Ovary (tissue), 10 donors: ENCODE measurements at places on chromosomes 16 and 17. TPM values are rescaled to one million over a fixed set of nuclear protein-coding genes. Genes with fewer than 3 reads are reported as not detected.

GRCh38 chr17:79446399-79447009 lies 164.3 kb downstream of the RBFOX3 start:
- no peaks in the 10 kb centered on the region for H3K27me3 ChIP-seq
- H3K4me1 ChIP-seq, result no peaks in the 10 kb centered on the region
- DNase-seq, result no peak
- H3K4me3 ChIP-seq, result no peak overlapping the region

ANKRD40CL gene
- not detected for total RNA-seq

- no peaks in the 10 kb centered on the region for H3K27me3 ChIP-seq
- DNase-seq, result no peak
- no peak overlapping the region for H3K27ac ChIP-seq
- H3K4me3 ChIP-seq, result no peak overlapping the region
- H3K36me3 ChIP-seq, result no peaks in the 10 kb centered on the region
- no peaks in the 10 kb centered on the region for H3K4me1 ChIP-seq
Observed at GRCh38 chr16:83355570-83356218, 452.1 kb upstream of the HSBP1 start.

DNA sequence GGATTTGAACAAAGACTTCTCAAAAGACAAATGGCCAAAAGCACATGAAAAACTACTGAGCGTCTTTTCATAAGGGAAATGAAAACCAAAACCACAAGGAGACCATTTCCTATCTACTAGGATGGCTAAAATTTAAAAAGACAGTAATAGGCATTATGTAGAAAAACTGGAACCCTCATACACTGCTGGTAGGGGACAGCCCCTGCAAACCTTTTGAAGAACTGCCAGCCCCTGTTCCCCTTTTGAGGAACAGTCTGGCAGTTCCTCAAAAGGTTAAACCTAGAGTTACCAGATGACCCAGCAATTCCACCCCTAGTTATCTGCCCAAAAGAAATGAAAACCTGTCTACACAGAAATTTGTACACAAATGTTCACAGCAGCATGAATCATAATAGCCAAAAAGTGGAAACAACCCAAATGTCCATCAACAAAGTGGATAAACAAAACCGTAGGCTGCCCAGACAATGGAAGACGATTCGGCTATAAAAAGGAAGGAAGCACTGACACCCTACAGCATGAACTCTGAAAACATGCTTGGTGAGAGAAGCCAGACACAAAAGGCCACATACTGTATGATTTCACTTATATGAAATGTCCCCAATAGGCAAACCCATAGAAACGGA lies 22.9 kb downstream of the CDIP1 start:
- H3K4me1 ChIP-seq, result no peaks in the 10 kb centered on the region
- peak overlapping the region; percentile 52 for H3K27ac ChIP-seq
- H3K36me3 ChIP-seq, result no peaks in the 10 kb centered on the region
- H3K4me3 ChIP-seq, result no peak overlapping the region
- no peak for DNase-seq

DNA sequence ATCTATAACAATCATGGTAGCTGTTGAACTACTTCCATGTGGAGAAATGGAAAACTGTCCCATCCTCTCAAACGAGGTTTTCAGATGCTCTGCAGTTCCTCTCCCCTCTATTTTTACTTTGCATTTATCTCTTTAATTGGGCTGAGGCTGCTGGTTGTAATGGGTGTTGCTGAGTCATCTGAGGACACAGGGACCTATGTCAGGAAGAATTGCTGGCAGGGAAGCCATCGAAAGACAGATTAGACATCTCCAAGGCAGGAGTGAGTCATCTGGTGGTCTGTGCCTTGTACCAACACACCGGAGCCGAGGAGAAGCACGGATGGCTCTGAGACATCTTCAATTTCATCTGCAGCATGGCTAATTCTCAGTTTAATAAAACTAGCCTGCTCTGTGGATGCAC lies 394.5 kb downstream of the GRIN2A start:
- no peak overlapping the region for H3K4me3 ChIP-seq
- H3K4me1 ChIP-seq, result no peaks in the 10 kb centered on the region

DNA sequence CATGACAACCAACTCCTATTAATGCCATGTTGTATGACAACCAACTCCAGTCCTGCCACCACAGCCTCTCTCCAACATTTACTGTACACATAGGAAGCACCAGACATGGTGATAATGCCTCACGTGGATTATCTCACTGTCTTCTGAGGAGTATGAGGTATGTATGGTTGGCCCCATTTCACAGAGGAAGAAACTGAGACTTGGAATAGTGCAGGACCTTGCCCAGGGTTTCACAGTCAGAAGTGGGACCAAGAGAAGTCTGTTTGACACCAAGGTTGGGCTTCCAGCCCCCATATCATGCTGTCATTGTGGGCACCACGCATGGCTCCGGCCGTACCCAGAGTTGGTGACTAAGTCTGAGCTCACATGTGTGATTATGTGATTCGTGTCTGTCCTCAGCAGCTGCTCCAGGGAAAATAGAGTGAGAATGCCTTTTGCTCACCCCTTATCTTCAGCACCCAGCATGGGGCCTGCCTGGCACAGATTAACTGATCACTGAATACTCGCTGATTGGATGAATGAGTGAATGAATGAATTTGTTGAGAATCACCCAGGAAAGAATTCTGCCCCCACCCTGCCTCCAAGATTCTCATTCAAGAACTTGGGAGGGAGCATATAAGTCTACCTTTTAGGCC lies 204.1 kb upstream of the NLRP1 start:
- H3K4me1 ChIP-seq, result no peaks in the 10 kb centered on the region
- DNase-seq, result no peak
- no peaks in the 10 kb centered on the region for H3K27me3 ChIP-seq
- no peaks in the 10 kb centered on the region for H3K36me3 ChIP-seq
- H3K4me3 ChIP-seq, result no peak overlapping the region

DNA sequence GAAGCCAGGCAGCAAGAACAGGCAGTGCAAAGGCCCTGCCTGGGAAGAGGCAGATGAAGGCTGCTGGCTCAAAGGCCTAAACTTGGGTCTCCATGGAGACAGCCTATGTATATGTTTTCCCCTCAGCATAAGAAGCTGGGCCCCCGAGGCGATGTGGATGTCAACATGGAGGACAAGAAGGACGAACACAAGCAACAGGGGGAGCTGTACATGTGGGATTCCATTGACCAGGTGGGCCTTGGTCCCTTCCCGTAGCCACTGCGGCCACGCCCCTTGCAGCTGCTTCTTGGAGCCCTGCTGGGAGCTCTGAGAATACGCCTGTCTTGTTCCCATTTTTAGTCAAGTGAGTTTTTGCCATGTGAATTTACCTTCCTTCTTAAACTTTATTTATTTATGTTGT lies 106.0 kb downstream of the SDR42E1 start:
- H3K27ac ChIP-seq, result no peak overlapping the region
- no peak for DNase-seq
- no peak overlapping the region for H3K4me3 ChIP-seq
- no peaks in the 10 kb centered on the region for H3K4me1 ChIP-seq
- no peaks in the 10 kb centered on the region for H3K36me3 ChIP-seq

- H3K27me3 ChIP-seq, result no peaks in the 10 kb centered on the region
- H3K4me1 ChIP-seq, result no peaks in the 10 kb centered on the region
- no peak for DNase-seq
- H3K27ac ChIP-seq, result no peak overlapping the region
Observed at GRCh38 chr16:54270711-54271110, 15.9 kb downstream of the IRX3 start.

DNA sequence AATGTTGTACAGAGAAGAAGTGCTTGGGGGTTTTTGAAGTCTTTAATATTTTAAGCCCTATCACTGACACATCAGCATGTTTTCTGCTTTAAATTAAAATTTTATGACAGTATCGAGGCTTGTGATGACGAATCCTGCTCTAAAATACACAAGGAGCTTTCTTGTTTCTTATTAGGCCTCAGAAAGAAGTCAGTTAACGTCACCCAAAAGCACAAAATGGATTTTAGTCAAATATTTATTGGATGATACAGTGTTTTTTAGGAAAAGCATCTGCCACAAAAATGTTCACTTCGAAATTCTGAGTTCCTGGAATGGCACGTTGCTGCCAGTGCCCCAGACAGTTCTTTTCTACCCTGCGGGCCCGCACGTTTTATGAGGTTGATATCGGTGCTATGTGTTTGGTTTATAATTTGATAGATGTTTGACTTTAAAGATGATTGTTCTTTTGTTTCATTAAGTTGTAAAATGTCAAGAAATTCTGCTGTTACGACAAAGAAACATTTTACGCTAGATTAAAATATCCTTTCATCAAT lies 57.8 kb downstream of the HLF start:
- no peak for DNase-seq
- peaks cover 4% of the 10 kb centered on the region for H3K4me1 ChIP-seq
- H3K27me3 ChIP-seq, result no peaks in the 10 kb centered on the region

MT1F gene
- 1.9 TPM for total RNA-seq

DNA sequence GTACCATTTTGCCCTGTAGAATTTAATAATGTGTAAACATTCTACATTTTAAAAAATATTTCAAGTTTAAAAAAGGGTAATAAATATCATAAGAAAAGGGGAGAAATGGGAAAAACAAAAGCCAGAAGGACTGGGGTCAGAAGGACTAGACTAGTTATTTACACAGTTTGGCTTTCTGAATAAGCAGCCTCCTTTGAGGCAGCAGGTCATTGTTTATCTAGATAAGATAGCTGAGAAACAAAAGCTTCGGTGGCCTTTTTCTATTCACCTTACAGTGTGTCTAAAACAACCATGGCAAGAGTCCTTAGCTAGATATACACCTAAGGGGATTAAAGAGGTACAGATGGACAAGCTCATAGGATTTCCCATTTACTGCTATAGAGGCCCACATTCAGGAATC lies 396.5 kb upstream of the PMFBP1 start:
- H3K4me3 ChIP-seq, result no peak overlapping the region
- H3K27ac ChIP-seq, result no peak overlapping the region
- H3K27me3 ChIP-seq, result no peaks in the 10 kb centered on the region
- no peaks in the 10 kb centered on the region for H3K36me3 ChIP-seq

GRCh38 chr17:54864636-54865356 lies 35.9 kb upstream of the TOM1L1 start:
- DNase-seq, result no peak
- no peaks in the 10 kb centered on the region for H3K4me1 ChIP-seq
- no peak overlapping the region for H3K27ac ChIP-seq
- H3K27me3 ChIP-seq, result no peaks in the 10 kb centered on the region
- no peaks in the 10 kb centered on the region for H3K36me3 ChIP-seq

STX4 gene
- 61.9 TPM for total RNA-seq

DNA sequence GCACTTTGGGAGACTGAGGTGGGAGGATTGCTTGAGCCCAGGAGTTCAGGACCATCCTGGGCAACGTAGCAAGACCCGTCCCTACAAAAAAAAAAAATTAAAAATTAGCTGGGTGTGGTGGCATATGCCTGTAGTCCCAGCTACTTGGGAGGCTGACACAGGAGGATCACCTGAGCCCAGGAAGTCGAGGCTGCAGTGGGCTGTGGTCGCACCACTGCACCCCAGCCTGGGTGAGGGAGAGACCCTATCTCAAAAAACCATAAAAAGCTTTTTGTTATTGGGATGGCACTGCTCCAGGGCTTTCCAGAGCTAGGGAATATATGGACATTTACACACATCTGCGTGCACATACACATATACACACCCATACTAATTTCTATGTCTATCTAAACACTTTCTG lies 8.1 kb upstream of the ARMC5 start:
- H3K4me3 ChIP-seq, result no peak overlapping the region
- H3K4me1 ChIP-seq, result peaks cover 20% of the 10 kb centered on the region
- DNase-seq, result no peak
- H3K36me3 ChIP-seq, result no peaks in the 10 kb centered on the region
- no peaks in the 10 kb centered on the region for H3K27me3 ChIP-seq

- no peaks in the 10 kb centered on the region for H3K27me3 ChIP-seq
- H3K27ac ChIP-seq, result no peak overlapping the region
- H3K36me3 ChIP-seq, result no peaks in the 10 kb centered on the region
- peak; percentile 79 for DNase-seq
Observed at GRCh38 chr17:6913608-6914443, 82.0 kb upstream of the ALOX12 start.

DNA sequence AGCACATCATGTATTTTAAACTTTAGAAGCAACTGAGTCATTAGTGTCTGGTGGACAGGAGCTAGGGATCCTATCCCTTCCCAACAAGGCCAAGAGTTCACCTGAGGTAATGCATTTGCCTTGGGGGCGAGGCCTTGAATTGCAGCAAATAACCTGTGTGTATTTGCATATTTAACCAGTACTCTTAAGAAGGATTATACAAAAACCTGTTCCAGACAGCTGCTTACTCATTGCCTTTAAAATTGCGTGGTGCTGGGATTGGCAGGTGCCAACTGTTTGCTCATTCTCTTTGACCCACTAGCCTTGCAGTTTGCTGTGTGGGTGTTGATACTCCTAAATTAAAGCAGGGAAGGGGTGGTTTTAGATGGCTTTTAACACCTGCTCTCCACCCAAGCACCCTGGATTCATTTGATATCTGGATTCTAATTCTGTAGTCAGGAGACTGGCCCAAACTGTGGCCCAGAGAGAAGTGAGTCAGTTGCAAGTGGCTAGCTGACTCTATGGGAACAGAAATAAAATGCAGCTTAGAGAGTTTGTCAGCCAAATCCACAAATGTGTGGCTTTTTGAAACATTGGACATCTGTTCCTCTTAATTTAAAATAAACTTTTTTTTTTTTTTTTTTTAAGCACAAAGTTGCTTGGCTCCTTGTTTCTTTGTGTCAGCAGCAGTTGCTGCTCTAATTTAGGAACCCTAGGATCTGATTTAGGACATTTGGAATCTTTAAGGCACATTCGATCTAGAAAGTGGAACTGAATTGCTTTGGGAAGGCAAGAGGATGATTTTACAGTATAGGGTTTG lies 46.9 kb downstream of the TUBD1 start:
- DNase-seq, result no peak
- H3K36me3 ChIP-seq, result no peaks in the 10 kb centered on the region
- H3K4me3 ChIP-seq, result no peak overlapping the region
- no peaks in the 10 kb centered on the region for H3K27me3 ChIP-seq
- H3K27ac ChIP-seq, result no peak overlapping the region

- no peak overlapping the region for H3K4me3 ChIP-seq
- DNase-seq, result no peak
- no peaks in the 10 kb centered on the region for H3K36me3 ChIP-seq
- H3K27me3 ChIP-seq, result no peaks in the 10 kb centered on the region
- peaks cover 4% of the 10 kb centered on the region for H3K4me1 ChIP-seq
Observed at GRCh38 chr17:76449126-76449525, 3.8 kb downstream of the UBE2O start.

FBXW10 gene
- 0.11 TPM for total RNA-seq

GRCh38 chr16:17691899-17692176 lies 221.1 kb upstream of the XYLT1 start:
- no peak overlapping the region for H3K4me3 ChIP-seq
- no peak for DNase-seq
- no peak overlapping the region for H3K27ac ChIP-seq
- no peaks in the 10 kb centered on the region for H3K4me1 ChIP-seq
- no peaks in the 10 kb centered on the region for H3K36me3 ChIP-seq

- H3K4me3 ChIP-seq, result no peak overlapping the region
- no peaks in the 10 kb centered on the region for H3K27me3 ChIP-seq
- peaks cover 5% of the 10 kb centered on the region for H3K36me3 ChIP-seq
- no peaks in the 10 kb centered on the region for H3K4me1 ChIP-seq
Observed at GRCh38 chr16:68349838-68350410, 39.1 kb downstream of the PRMT7 start.

- H3K36me3 ChIP-seq, result no peaks in the 10 kb centered on the region
- no peaks in the 10 kb centered on the region for H3K4me1 ChIP-seq
Observed at GRCh38 chr16:58187665-58188421, 10.1 kb downstream of the CSNK2A2 start.

- no peak for DNase-seq
- no peak overlapping the region for H3K4me3 ChIP-seq
- H3K27ac ChIP-seq, result no peak overlapping the region
- no peaks in the 10 kb centered on the region for H3K27me3 ChIP-seq
- H3K4me1 ChIP-seq, result no peaks in the 10 kb centered on the region
Observed at GRCh38 chr16:56401482-56401881, 23.9 kb downstream of the AMFR start.

- H3K36me3 ChIP-seq, result no peaks in the 10 kb centered on the region
- no peak for DNase-seq
- no peak overlapping the region for H3K27ac ChIP-seq
- no peaks in the 10 kb centered on the region for H3K27me3 ChIP-seq
Observed at GRCh38 chr17:50356418-50356817, 10.5 kb downstream of the XYLT2 start.
